Pons (tissue), 1 donor: ENCODE measurements at places on chromosomes 1 and 21.

GRCh38 chr1:60874718-60875117 is 207.6 kb upstream of the NFIA start:
- no peak for DNase-seq

DNA sequence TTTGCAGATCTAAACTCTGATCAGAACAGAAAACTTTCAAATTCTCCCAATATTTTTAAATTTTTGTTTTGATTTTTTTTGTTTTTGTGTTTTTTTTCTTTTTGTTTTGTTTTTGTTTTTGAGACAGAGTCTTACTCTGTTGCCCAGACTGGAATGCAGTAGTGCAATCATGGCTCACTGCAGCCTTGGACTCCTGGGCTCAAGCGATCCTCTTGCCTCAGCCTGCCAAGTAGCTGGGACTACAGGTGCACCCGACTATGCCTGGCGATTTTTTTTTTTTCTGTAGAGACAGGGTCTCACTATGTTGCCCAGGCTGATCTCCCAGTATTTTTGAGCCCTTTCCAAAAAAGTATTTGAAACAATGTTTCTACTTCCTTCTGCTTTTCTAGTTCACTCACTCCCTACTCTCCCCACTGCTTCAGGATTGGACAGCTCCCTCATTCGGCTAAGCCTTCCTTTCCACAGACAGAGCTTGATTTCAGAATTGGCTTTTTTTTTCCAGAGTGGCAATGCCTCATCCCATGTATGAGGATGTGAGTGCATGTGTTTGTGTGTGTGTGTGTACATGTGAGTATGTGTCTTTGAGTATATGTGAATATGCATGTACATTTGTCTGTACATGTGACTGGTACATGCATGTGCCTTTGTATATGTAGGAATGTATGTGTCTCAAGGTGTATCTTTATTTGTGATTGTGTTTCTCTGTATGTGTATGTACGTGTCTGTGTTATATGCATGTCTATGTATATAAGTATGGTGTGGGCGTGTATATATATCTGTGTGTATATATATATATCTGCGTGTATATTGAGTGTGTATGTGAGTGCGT is 11.9 kb downstream of the LHX4 start:
- no peak for DNase-seq

- DNase-seq, result peak; percentile 32
Observed at GRCh38 chr1:53344921-53345838, 17.3 kb upstream of the LRP8 start.

GRCh38 chr1:19124273-19124672 is 85.8 kb downstream of the UBR4 start:
- no peak for DNase-seq

- no peak for DNase-seq
Observed at GRCh38 chr1:85484264-85484663, 19.3 kb upstream of the DDAH1 start.
